ENCODE measurements at places on chromosomes 6 and 20.

DNA sequence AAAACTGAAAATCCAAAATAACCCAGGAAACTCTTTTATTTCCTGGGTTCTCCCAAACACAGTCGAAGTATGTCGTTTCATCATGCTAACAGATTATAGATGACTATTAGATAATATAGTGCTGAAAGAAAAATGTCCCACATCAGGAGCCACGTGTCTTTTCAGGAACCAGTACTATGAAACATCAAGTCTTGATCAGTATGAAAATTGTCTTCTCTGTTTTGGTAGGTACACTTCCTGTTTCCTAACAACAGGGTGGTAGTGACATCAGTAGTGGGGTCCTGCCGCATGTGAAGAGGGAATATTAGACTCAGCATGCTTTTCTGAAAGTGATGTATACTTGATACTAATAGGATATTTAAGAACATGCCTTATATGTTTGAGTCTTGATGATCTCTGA is 136.7 kb downstream of the HIVEP1 start:
- DNase-seq: no peak

- DNase-seq: no peak
Measured at GRCh38 chr6:45624228-45624627, 246.5 kb upstream of the SUPT3H start.

GRCh38 chr6:43810965-43811732 is 41.1 kb downstream of the VEGFA start:
- DNase-seq: no peak

GRCh38 chr6:1903780-1904465 is 294.2 kb downstream of the FOXC1 start:
- no peak for DNase-seq

GRCh38 chr6:47670851-47671250 is 27.5 kb upstream of the ADGRF4 start:
- no peak for DNase-seq

DNA sequence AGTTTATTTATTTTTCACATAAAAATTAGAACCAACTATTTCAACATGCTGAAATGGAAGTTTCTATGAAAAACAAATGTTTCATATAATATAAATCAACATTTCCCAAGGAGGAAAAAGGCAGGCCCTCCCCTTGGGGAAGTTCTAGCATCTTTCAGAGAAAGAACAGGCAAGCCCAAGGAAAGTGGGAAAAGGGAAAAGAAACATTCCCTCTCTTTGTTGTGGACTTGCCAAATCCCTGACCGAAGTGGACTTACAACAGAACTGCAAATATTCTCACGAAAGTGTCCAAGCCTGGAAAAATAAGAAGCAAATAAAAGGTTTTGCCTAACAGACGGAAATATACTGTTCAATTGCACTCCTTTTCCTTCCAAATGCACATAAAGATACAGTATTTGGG is 214.4 kb downstream of the ATXN1 start:
- no peak for DNase-seq

DNA sequence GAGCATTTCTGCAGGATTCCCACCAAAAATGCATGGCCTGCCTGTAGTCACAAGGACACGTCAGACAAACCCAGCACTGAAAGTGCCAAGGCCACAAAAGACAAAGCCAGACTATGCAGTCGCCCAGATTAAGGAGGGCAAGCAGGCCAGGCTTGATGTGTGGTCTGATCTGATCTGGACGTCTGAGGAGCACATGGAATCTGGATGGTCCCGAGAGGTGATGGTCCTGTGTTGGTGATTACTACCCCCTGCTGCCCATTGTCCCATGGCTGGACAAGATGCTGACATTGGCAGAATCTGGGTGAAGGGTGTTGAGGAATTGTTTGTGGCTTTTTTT is 17.1 kb downstream of the NPEPL1 start:
- DNase-seq: no peak

DNA sequence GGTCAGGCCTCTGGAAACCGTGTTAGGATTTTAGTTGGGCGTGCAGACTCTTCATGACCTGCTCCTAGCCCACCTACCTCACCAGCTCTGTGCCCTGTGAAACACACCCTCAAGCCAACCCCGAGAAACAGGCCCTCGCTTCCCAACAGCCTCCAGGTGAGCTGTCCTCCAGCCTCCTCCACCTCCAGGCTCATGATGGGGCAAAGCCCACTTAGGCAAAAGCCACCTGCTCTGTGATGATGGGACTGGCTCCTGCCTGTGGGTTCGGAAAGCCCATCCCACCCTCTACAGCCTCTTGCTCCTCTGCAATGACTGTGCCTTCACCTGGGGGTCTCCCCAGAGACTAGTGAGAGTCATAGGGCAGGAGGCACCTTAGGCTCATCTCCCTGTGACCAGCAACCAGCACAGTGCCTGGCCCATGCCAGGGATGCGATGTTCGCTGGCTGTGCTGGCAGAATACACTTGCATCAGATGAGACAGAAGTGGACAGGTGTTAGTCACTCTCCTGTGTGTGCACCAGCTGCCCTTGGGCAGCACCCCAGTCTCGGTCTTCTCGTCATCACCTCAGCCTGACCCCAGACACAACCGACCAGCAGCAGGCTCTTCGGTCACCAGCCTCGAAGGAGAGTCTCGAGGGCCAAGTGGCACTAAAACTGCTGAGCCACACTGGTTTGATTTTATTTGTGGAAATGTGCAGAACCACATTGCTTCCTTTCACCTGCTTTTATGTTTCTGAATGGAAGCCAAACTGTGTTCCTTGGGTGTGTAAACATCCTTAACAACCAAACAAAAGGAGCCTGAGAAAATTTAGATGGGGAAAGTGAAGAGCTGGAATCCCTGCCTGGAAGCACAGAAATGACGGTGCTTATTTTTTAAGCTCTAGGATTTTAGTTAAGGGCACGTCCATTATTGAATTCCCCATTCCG is 10.7 kb downstream of the PXDC1 start:
- DNase-seq: no peak

DNA sequence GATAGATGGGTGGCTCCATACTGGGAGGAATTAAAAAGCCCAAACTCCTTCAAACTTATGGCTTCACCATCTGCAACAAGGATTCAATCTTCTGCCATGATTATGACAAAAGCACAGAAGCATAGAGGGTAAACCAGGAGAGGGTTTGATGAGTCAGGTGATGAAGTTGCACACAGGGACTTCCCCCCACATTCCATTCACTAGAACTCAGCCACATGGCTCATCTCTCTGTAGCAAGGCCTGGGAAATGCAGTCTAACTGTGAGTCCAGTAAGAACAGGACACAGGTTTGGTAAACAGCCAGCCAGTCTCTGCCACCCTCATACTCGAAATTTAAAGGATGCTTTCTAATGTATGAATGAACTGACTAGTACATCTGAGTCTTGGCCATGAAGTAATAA is 142.9 kb downstream of the HIVEP2 start:
- no peak for DNase-seq

DNA sequence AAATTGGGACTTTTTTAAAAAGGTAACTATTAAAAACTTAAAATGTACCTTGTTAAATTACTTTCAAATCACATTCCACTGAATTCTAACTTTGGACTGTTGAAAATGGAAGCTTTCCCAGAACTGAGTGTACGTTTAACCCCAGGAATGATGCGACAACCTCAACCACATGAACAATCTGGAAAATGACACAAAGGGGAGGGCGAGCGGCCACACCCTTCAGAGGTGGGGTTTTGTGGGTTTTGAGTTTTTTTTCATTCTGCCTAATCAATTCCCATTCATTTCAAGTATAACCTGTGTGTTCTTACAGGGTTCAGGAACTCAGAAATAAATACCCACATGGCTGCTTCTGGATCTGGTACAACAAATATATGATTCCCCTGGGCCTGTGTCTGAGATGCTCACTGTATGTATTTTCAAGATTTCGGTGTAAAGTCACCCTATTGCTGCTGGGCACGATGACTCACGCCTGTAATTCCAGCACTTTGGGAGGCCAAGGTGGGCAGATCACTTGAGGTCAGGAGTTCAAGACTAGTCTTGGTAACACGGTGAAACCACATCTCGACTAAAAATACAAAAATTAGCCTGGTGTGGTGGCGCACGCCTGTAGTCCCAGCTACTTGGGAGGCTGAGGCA is 21.6 kb downstream of the CNKSR3 start:
- no peak for DNase-seq

GRCh38 chr6:218153-219018 is 73.9 kb upstream of the DUSP22 start:
- DNase-seq: no peak

DNA sequence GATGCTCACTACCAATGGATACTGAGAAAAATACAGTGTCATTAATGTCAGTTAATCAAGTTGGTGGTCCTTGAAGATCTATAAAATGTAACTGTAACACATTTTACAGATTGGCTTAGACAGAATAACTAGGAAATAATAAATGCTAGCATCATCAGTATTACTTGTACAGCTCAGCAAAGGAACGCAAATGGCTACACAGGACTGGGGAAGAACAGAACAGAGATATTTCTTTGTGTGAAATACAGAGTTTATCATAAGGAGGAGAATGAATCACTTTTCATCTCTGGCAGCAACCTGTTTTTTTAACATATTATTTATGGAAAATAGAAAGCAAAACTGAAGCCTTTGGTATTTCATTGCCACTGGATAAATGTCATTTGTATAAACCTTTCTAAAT is 8.2 kb upstream of the QKI start:
- no peak for DNase-seq

DNA sequence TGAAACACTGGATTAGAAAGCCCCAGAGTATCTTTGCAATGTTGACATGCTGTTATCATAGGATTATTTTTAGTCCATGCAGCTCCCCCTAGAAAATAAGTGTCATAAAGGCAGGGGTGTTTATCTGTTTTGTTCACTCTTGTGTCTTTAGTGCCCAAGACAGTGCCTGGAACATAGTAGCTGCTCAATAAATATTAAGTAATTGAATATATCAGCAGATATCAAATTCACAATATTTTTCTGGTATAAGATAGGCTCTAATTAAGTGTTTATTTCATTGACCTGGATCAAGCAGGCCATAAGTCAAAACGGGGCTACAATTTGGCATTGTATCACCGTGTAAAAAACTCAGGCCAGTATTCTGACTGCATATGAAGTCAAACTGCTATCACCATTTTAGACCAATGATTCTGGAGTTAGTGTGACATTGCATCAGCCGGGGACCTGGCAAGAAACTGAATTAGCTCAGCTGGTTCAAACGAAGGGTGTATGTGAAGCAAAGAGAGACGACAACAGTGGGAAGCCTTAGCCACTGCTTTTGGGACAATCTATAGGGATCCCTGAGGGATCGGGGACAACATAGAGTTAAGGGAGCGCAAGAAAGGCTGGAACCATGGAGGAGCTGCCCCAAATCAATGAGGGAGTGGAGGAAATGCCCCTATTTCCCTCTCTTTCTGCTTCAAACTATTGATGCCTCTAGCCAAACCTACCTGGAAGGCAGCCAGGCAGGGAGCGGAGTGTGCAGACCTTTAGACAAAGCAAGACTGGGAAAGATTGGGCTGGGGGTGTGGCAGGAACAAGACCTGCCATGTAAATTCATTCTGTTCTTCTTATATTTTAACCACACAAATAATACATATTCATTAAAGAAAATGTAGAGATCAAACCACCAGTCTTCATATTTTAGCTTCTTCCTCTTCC is 112.2 kb downstream of the PLEKHG1 start:
- DNase-seq: no peak

- no peak for DNase-seq
Measured at GRCh38 chr6:141607956-141608355, 524.8 kb upstream of the GJE1 start.

GRCh38 chr6:160678744-160679401 is 14.8 kb upstream of the LPA start:
- DNase-seq: no peak

DNA sequence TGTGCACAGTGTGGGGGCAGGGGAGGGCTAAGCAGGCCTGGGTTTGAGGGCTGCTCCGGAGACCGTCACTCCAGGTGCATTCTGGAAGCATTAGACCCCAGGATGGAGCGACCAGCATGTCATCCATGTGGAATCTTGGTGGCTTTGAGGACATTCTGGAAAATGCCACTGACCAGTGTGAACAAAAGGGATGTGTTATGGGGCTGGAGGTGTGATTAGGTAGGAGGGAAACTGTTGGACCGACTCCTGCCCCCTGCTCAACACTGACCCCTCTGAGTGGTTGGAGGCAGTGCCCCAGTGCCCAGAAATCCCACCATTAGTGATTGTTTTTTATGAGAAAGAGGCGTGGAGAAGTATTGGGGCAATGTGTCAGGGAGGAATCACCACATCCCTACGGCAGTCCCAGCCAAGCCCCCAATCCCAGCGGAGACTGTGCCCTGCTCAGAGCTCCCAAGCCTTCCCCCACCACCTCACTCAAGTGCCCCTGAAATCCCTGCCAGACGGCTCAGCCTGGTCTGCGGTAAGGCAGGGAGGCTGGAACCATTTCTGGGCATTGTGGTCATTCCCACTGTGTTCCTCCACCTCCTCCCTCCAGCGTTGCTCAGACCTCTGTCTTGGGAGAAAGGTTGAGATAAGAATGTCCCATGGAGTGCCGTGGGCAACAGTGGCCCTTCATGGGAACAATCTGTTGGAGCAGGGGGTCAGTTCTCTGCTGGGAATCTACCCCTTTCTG is 44.0 kb upstream of the TTPAL start:
- DNase-seq: no peak

DNA sequence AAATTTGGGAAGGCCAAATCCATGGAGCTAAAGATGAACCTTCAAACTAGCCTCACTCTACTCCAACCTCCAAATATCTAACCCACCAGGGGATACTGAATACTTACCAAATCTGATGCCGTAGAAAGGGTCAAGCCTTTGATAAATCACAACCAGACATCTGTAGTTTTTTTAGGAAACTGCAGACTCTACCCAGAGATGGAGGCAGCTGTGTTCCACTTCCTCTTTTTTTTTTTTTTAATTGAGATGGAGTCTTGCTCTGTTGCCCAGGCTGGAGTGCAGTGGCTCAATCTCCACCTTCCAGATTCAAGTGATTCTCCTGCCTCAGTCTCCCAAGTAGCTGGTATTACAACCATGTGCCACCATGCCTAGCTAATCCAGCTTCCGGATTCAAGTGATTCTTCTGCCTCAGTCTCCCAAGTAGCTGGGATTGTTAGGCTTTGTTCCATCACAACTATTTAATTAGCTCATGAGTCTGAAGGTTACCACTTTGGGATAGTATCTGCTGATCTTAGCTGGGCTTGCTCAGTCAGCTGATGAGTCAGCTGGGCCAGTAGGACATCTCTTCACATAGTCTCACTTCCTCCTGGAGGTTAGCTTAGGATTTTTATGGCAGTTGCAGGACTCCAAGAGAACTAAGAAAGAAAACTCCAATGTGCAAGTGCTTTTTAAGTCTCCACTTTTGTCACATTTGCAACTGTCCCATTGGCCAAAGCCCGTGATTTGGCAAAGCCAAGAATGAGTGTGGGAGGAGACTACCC is 13.3 kb downstream of the FRK start:
- DNase-seq: no peak

- no peak for DNase-seq
Measured at GRCh38 chr6:163327921-163328320, 86.6 kb upstream of the QKI start.

GRCh38 chr6:26021001-26021349 is 58.4 kb downstream of the TRIM38 start:
- DNase-seq: no peak
